ENCODE measurements at places on chromosomes 1 and 21. TPM values are rescaled to one million over a fixed set of nuclear protein-coding genes. Genes with fewer than 3 reads are reported as not detected.
A peak's percentile ranks its signal among the peaks of the same experiment; 100 is the strongest.

TEX38 gene
- not detected for polyA plus RNA-seq

KAZN gene
- polyA plus RNA-seq, result 5.8 TPM

RPTN gene
- polyA plus RNA-seq, result 0.64 TPM

CTH gene
- 5.0 TPM for polyA plus RNA-seq

DNA sequence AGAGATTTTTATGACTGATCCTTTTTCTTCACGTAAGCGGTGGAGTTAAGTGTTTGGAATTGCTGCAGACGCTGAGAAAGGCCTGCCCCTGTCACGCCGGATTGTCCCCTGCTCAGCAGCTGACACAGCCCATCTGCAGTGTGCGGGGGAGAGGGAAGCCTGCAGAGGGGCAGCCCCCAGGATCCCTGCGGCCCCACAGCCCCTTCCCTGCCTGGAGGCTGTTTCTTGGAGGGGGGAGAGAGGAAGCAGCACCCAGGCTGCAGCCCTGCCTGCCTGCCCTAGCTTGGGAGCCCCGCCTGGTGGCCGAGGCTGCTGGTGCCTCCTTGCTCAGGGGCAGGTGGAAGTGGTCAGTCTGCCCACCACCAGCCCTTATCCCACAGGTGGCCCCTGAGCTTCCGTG, 50.7 kb downstream of the PRDM16 start:
- no peaks in the 10 kb centered on the region for H3K27me3 ChIP-seq
- H3K36me3 ChIP-seq, result no peaks in the 10 kb centered on the region
- DNase-seq, result no peak
- no peak overlapping the region for H3K27ac ChIP-seq
- H3K4me3 ChIP-seq, result no peak overlapping the region

DNA sequence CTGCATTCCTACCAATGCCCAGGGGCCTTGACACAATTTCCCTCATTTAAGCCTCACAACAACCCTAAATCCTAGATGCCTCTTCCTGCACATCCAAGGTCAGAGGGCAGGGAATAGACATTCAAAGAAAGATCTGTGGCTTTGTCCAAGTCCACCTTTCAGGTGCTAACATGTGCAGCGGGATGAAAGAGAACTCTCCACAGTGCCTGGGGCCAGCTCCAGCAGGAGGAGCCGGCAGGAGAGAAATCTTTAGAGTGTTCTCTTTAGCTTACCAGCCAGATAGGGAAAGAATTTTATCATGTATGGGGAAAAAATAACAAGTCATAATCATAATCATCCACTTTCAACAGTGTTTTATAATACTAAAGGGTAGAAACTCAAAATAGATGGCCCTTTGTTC, 319.7 kb downstream of the MATN1 start:
- H3K27me3 ChIP-seq, result no peaks in the 10 kb centered on the region
- no peak for DNase-seq
- H3K4me3 ChIP-seq, result no peak overlapping the region
- no peaks in the 10 kb centered on the region for H3K36me3 ChIP-seq
- H3K4me1 ChIP-seq, result peaks cover 10% of the 10 kb centered on the region

GRCh38 chr1:20389571-20389970, 96.4 kb downstream of the CAMK2N1 start:
- H3K27ac ChIP-seq, result no peak overlapping the region
- H3K4me1 ChIP-seq, result peaks cover 3% of the 10 kb centered on the region
- peaks cover 44% of the 10 kb centered on the region for H3K27me3 ChIP-seq
- no peak overlapping the region for H3K4me3 ChIP-seq
- DNase-seq, result no peak

GRCh38 chr1:96538883-96539282, 182.7 kb upstream of the PTBP2 start:
- DNase-seq, result no peak
- no peaks in the 10 kb centered on the region for H3K27me3 ChIP-seq
- H3K36me3 ChIP-seq, result no peaks in the 10 kb centered on the region
- no peak overlapping the region for H3K4me3 ChIP-seq
- no peaks in the 10 kb centered on the region for H3K4me1 ChIP-seq

DNA sequence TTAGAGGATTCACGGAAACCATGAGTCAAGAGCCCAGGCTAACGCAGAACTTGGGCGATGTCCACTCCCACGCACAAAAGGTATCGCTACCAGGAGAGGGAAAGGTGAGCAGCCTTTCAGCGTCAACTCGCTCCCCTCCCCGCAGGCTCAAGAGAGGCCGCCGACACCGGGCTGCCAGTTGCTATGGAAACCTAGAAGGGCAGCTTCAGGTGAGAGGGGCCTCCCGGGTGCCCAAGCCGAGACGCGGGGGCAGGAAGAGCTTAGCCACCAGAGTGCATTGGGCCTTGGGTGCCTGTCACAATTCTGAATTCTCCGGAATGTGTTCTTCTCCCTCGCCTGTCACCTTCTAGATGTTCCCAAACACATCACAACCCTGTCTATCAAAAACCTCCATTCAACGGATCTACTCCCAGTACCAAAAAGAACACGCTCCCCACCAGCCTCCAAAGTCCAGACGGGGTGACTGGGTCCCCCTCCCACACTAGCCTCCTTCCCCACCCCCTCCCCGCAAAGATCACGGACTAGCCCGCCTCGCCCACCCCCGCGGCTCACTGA, 694 bp downstream of the MEAF6 start:
- H3K4me3 ChIP-seq, result peak overlapping the region; percentile 87
- no peaks in the 10 kb centered on the region for H3K27me3 ChIP-seq
- peaks cover 7% of the 10 kb centered on the region for H3K36me3 ChIP-seq
- H3K4me1 ChIP-seq, result peaks cover 13% of the 10 kb centered on the region
- no peak for DNase-seq
- peak overlapping the region; percentile 53 for H3K27ac ChIP-seq

- H3K36me3 ChIP-seq, result no peaks in the 10 kb centered on the region
- no peak for DNase-seq
- H3K27me3 ChIP-seq, result no peaks in the 10 kb centered on the region
- no peak overlapping the region for H3K4me3 ChIP-seq
Measured at GRCh38 chr1:157697781-157698569, 2.6 kb downstream of the FCRL3 start.

DNA sequence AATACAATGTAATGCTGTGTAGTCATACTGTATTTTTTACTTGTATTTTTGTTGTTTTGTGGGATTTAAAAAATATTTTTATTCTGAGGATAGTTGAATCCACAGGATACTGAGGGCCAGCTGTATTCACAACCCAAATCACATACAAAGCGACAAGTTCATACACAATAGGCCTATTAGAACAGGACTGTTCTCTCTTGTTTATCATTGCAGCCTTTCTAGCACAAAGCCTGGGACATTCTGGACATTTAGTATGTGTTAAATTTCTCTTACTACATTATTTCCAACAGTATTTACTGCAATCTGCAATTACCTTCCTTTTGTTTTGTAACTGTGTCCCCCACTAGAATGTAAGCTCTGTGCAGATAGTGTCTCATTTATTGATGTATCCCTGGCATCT, 65.4 kb downstream of the SLC35A3 start:
- H3K27me3 ChIP-seq, result no peaks in the 10 kb centered on the region
- peaks cover 8% of the 10 kb centered on the region for H3K4me1 ChIP-seq
- H3K36me3 ChIP-seq, result no peaks in the 10 kb centered on the region
- no peak overlapping the region for H3K27ac ChIP-seq

DNA sequence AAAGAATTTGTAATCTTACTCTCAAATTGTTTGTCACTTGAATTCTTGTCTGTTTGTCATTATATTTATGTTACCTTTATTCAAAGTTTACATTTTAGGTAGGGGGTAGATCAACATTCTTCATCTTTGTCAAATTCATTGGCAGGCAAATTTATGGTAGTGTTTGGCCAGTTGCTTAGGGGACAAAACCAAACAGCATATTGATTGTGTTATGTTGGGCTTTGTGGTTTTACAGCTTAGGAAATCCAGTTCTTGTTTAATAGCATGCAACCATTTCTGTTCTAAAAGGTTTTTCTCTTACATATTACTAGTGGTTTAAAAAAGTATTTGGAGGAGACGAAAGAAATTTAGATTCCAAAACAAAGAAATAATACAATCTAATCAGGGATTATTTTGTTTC, 91.4 kb downstream of the HMCN1 start:
- H3K27ac ChIP-seq, result no peak overlapping the region
- H3K4me3 ChIP-seq, result no peak overlapping the region
- DNase-seq, result no peak
- H3K4me1 ChIP-seq, result no peaks in the 10 kb centered on the region

- peaks cover 1% of the 10 kb centered on the region for H3K36me3 ChIP-seq
- H3K27me3 ChIP-seq, result no peaks in the 10 kb centered on the region
- peak overlapping the region; percentile 62 for H3K4me3 ChIP-seq
- peak overlapping the region; percentile 40 for H3K27ac ChIP-seq
- H3K4me1 ChIP-seq, result peaks cover 11% of the 10 kb centered on the region
Measured at GRCh38 chr1:234478152-234478480, 863 bp downstream of the TARBP1 start.

GRCh38 chr1:83029050-83029449, 969.9 kb downstream of the TTLL7 start:
- DNase-seq, result no peak
- no peaks in the 10 kb centered on the region for H3K36me3 ChIP-seq
- H3K27ac ChIP-seq, result no peak overlapping the region
- H3K27me3 ChIP-seq, result no peaks in the 10 kb centered on the region
- peaks cover 17% of the 10 kb centered on the region for H3K4me1 ChIP-seq
- H3K4me3 ChIP-seq, result no peak overlapping the region

- no peaks in the 10 kb centered on the region for H3K4me1 ChIP-seq
- DNase-seq, result no peak
- H3K27ac ChIP-seq, result no peak overlapping the region
Measured at GRCh38 chr1:94125551-94126514, 4.9 kb upstream of the ABCA4 start.

DNA sequence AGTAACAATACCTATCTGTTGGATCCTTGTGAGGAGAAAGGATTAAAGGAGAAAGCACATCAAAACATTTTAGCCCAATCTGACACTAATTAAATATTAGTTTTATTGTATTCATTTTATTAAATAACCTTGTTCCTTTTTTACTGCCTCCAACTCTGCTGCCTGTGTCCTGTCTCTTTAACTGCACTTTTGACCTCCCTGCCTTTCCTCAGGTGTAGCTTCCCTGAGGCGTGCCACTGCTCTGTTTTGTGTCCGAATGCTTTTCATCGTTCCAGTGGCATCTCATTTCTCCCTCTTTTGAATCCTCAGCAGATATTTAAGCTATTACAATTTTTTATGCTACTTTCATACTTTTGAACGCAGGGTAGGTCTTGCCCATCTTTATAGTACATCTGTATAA, 10.3 kb downstream of the SPRTN start:
- H3K27me3 ChIP-seq, result no peaks in the 10 kb centered on the region
- H3K4me1 ChIP-seq, result no peaks in the 10 kb centered on the region
- no peak overlapping the region for H3K4me3 ChIP-seq
- no peak overlapping the region for H3K27ac ChIP-seq
- no peak for DNase-seq
- peaks cover 16% of the 10 kb centered on the region for H3K36me3 ChIP-seq

DNA sequence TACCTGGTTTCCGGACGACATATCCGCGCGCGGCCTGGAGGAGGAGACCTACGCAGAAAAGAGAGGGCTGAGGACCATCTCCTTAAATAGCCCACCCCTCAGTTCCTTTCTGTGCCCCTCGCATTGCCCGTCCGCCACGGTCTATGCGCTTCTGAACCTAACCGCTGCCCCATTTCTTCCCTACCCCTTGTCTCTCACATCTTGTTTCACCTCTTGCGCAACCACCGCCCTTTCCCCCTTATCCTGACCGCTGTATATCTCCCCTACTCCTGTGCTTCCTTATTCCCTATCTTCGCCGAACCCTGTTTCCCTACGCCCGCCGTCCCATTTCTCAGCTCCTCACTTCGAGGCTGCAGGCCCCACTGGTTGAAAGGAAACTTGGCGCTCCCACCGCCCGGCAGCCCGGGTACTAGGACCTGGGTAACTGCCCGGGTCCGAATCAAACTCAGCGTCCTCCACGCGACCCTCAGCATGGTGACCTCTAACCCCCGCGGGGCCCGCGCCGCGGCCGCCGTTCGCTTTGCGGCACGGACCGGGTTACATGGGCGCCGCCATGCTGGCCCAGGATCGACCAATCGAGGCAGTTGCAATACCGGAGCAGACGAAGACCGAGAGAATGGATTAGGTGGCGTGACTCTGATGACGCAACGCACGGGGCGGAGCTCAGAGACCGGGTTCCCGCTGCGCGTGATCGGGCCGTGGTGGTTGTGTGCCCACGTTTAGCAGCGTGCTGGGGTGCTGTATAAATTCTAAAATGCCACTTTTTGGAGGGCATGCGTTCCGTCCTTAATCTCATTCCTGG, at the start of gene MRPS15:
TSS of gene MRPS15 (minus strand) at position 582 of the 802 bp plus-strand sequence. CDS start at position 473, 109 bp downstream.
- H3K36me3 ChIP-seq, result peaks cover 17% of the 10 kb centered on the region
- H3K4me3 ChIP-seq, result peak within 1 kb of the TSS; percentile 76
- peak; percentile 69 for DNase-seq
- peaks cover 17% of the 10 kb centered on the region for H3K4me1 ChIP-seq
- peak within 1 kb of the TSS; percentile 97 for H3K27ac ChIP-seq

DNA sequence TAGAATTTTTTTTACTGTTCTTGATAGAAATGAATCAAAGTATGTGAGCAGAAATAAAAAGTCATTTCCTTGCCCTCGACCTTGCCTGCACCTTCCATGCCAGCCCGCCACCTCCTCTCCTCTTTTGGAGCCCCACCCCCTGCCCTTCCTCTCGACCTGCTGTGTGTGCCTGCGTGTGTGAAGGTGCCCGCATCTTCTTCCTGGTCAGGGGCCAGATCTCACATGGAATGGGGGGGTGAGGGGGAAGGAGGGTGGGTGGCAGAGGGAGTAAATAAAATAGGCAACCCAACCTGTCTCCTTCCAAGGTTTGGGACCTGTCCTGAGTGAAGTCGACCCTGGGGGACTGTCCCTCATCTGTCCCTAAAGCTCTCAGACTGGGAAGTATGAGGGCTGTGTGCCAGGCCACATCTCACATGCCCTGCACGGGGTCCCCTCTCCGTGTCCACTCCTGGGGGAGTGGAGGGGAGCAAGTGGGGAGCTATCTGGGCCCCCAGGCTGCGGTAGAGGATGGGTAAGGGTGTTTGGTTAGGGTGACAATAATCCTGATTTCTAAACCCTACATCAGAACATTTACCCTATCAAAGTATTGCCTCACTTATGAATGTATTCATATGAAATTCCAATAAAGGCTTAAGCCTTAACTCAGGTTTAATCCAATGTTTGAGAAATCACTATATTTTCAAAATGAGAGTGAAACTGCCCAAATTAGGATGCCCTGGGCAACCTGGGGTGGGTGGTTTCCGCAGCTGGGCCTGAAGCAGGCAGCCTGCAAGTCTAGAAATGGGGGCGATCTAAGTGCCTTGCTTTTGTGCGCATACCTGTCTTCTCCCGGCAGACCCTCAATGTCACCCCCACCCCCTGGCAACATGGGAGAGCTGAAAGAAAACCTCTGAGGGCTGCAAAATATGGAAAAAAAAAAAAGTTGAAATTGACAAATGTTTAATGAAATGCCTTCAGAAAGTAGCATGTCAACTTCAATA, 15.4 kb downstream of the AMPD2 start:
- H3K4me1 ChIP-seq, result no peaks in the 10 kb centered on the region
- no peaks in the 10 kb centered on the region for H3K27me3 ChIP-seq
- no peak for DNase-seq
- H3K27ac ChIP-seq, result no peak overlapping the region
- H3K36me3 ChIP-seq, result no peaks in the 10 kb centered on the region

GRCh38 chr1:221487781-221488524, 253.9 kb downstream of the DUSP10 start:
- DNase-seq, result no peak
- no peak overlapping the region for H3K27ac ChIP-seq
- H3K4me1 ChIP-seq, result no peaks in the 10 kb centered on the region
- H3K4me3 ChIP-seq, result no peak overlapping the region
- no peaks in the 10 kb centered on the region for H3K27me3 ChIP-seq

GRCh38 chr1:116531917-116532316, 38.9 kb downstream of the CD58 start:
- H3K27ac ChIP-seq, result no peak overlapping the region
- H3K4me3 ChIP-seq, result no peak overlapping the region
- no peak for DNase-seq
- H3K27me3 ChIP-seq, result no peaks in the 10 kb centered on the region

- H3K27me3 ChIP-seq, result no peaks in the 10 kb centered on the region
- H3K4me3 ChIP-seq, result no peak overlapping the region
- no peak for DNase-seq
- H3K36me3 ChIP-seq, result no peaks in the 10 kb centered on the region
Measured at GRCh38 chr21:22758478-22758877, 1760.3 kb downstream of the NCAM2 start.
